Activated naive CD8-positive, alpha-beta T cell treated with anti-CD3 and anti-CD28 coated beads, Interleukin-2, amount 50 U/mL, for 24 hours (primary cell): ENCODE measurements at places on chromosomes 16 and 17.
A peak's percentile ranks its signal among the peaks of the same experiment; 100 is the strongest.

- no peak for DNase-seq
These were observed 65.9 kb downstream of the HIC1 start for GRCh38 chr17:2120586-2121335.

DNA sequence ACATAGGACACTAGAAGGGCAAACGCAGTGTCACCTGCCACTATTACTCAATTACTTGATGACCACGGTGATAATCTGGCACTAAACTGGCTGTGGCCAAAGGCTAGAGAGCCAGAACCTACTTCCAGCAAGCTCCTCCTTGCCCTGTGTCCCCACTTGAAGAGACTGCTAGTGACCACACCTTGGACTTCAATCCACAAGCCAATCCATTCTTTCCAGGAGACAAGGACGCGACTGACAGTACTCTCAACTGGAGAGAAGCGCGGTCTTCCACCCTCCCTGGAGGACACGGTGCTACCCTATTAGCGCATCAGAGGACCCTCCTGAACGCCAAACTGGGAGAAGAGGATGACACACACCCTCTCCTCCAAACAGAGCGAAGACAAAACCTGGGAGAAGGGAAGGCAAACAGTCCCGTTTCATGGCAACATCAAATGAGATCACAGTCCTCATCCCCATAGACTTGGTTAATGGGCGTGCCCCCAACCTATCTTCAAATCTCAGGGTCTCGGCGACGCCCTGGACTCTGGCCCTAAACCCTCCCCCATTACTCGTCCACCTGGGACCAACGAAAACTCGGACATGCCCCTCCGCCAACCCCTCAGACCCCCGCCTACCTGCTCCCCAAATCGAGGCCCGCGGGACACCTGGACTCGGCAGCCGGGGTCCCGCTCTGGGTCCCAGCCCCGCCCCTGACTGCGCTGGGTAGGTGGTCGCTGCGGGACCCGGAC is 508 bp downstream of the FLCN start:
- DNase-seq, result peak; percentile 7

- no peak for DNase-seq
These were observed 268.9 kb downstream of the NTN1 start for GRCh38 chr17:9290226-9290613.

DNA sequence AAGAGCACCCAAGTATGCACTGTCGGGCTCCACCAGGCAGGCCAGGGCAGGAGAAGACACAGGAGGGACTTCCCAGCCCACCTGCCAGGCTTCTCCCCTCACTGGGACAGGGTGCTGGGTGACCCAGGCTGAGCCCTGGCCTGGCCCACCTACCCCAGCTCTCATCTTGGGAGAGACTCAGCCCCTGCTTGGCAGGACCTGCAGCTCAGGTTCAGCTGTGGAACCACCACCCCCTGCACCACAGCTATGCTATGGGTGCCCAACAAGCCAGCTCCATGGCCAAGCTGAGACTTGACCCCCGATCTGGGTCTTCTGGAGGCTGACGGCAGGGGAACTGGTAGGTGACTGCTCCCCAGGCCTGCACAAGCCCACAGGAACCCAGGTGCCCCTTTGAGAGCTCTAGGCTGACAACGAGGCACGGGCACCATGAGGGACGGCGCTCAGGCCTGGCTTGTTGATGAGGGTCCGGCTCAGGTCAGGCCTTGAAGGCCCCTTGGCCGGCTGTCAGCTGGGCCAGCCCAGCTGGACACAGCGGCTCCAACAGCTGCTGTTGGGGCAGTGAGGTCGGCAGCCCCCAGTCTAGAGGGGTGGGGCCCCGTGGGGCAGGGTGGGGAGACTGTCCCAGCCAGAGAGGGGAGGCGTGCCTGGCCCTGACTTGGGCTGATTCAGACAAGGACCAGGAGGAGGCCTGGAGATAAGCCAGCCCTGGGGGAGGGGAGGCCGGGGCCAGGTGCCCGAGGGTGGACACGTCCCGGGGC is 4.6 kb downstream of the RPUSD1 start:
- DNase-seq, result no peak

DNA sequence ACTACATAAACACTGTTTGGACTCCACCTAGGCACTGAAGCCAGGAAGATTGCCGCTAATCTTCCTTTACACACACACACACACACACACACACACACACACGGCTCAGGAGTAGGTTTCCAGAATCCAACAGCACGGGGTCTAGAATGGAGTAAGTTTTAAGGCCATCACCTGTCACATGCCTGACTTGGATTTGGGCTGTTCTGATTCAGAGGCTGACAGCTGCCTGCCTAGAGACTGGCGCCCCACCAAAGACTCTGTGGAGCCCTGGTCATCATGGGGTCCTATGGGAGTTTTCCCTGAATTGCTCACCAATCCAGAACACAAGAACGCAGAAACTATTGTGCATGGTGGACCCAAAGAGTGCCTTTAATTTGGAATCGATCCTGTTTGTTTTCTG is 10.9 kb downstream of the CDRT4 start:
- DNase-seq, result no peak

DNA sequence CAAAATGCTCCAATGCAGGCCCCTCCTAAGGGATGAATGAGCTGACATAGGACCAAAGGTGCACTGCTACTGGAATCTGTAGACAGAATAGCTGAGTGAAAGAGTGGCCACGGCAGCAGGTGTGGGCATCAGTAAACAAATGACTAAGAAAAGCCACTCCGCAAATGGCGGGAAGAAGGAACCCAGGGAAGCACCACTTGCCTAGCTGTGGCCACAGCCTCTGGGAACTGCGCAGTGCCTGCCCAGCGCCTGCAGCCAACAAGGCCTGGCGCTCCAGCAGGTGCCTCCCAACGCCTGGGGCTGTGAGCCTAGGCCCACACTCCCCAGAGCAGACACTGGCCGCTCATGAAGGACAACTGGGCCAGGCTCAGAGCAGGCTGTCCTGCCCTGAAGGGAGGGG is 11.8 kb downstream of the PEMT start:
- no peak for DNase-seq

DNA sequence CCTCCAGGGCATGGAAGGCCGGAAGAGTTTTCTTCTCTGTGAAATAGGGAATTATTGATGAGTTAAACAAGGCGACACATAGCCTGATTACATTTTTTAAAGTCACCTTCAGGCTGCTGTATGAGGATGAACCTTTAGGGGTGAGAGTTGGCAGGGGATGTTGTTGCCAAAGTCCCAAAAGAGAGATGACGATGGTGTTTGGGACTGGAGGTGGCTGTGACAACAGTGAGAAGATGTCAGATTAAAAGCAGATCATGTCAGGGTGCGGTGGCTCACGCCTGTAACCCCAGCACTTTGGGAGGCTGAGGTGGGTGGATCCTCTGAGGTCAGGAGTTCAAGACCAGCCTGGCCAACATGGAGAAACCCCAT is 16.8 kb upstream of the ASGR2 start:
- DNase-seq, result no peak

- peak; percentile 26 for DNase-seq
These were observed 6.0 kb upstream of the CPD start for GRCh38 chr17:30372755-30373154.

DNA sequence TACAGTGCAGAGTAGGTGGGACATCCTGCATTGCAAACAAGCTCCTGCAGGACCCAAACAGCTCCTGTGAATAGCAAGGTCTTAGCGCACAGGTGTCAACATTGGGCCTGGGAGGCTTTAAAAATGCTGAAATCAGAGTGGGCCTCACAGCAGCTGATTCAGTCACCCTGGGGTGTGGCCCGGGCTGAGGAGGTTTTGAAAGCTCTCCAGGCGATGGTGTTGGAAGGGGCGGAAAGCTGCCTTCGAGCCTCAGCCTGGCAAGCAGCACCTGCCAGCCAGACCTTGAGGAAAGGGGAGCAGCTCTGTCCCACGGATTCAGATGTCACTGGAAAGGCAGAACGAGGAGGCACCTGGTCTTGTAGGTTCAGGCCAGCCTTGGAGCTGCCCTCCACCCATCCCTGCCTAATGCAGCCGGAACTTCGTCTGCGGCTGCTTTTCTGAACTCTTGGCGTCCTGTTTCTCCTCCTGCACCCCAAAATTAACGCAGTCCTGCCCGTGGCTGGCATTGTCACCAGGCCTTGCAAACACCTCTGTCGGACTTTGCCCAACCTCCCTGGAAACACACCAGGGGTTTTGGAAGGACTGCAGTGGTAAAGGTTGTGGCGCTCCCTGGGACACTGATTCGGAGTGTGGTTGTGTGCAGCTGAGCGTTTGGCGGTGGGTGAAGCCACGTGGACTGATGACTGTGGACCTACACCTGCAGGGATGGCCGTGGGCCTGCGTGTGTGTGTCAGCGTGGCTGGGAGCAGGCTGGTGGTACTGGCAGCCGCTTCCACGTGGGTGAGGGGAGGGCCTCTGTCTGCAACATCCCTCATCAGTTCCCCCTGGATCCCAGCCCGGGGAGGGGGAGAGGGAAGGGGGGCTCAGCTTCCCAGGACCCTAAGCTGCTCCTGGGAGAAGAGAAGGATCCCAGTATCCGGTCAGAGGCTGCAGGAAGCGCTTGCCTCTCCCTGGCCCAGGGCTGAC is 3.4 kb downstream of the NECAB2 start:
- no peak for DNase-seq

DNA sequence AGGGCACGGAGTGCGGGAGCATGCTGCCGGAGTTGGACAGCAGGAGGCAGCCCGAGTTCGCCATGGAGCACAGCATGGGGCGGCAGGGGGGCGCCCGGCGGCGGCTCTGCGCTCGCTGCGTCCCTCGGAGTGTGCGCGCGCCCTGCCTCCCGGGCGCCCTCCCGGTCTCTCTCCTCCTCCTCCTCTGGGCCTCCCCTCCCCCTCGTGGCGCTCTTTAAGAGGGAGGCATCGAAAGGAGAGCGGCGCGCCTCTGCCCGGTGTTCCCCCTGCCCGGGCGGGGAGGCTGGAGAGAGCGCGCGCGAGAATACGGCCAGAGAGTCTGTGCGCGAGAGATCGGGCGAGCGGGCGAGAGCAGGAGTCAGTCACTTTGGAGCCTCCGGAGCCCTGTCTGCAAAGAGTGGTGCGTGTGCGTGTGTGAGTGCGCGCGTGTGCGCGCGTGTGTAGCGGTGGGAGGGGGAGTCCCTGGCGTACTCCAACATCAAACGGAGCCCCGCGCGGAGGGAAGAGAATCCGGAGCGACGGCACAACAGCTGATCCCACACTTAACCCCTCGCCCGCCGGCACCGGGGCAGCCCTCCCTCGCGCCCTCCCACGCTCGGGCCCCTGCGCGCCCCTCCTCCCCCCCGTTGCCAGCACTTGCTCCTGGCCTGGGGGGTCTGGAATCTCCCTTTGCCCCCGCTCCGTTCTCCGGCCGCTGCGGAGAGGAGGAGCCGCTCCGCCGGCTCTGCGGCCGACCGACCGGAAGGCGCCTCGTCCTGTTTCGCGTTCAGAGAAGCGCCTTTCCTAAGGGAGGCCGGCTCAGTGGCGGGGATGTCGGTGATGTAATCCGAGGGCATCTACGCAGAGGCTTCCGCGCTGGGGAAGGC is 108.9 kb downstream of the ENGASE start:
- peak; percentile 9 for DNase-seq

DNA sequence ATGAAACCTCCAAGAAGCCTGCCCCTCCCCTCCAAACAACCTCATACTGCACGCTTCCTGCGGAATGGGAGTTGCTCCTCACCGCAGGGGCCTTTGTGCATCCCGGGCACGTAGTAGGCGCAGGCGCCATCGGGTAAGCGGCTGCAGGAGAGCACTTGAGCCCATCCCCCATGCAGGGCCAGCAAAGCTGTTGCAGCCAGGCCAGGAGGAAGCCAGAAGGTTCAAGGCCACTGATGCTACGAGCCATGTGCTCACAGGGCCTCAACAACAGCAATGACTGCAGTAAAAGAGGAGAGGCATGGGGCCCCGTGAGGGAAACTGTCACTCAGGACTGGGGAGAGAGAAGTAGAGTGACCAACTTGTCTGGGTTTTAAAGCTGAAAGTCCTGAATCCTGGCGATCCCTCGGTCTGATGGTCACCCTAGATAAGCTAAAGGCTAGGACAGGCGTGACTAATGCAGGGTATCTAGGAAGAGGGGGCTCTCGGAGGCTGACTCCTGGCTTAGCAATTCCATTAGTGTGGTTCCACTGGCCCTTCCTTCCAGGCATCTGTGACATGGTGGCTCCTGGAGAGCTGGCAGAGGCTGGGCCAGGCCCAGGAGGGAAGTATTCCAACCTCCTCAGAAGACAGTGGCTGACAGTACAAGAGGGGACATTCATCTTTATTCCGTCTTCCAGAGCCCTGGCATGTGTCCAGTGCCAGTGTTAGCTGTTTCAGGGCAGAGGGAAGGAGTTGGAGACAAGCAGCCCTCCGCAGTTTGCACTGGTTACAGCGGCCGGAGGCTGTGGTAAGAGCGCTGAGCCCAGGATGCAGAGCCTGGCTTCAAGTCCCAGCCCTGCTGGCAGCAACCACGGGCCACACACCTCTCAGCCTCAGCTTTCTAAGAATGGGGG is 20.8 kb downstream of the GOSR2 start:
- peak; percentile 25 for DNase-seq

DNA sequence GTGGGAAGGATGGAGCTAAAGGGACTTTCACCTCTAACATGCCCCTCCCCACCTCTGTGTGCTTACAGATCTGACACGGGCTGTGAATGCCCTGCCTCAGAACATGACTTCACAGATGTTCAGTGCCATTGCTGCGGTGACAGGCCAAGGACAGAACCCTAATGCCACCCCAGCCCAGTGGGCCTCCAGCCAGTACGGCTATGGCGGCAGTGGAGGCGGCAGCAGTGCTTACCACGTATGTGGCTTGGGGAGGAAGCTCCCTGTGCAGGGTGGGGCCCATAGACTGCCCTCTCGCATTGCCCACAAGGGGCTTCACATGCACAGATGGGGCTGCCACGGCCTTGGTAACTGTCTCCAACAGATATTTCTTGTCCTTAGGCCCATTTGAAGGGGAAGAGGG is 11.4 kb downstream of the PROCA1 start:
- no peak for DNase-seq

DNA sequence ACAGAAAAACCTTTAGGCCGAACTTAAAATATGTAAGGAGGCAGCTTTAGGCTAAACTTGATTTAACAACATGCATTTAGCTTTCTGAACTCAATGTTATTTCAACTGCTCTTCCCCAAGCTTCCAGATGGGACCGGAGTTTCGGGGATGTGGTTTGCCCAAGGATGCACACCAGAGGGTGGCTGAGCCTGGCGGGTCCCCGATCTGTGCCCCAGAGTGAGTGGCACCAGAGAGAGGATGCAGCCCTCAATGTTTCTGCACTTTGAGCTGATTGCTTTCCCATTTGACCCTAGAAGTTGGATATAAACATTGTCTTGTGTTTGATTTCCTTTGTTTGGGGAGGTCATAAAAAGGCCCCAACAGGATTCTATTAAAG is 348.0 kb upstream of the TNRC6C start:
- no peak for DNase-seq
